ENCODE measurements at places on chromosomes 6 and 20.
A peak's percentile ranks its signal among the peaks of the same experiment; 100 is the strongest.

- DNase-seq, result no peak
Observed at GRCh38 chr6:149234051-149234962, 83.2 kb upstream of the TAB2 start.

DNA sequence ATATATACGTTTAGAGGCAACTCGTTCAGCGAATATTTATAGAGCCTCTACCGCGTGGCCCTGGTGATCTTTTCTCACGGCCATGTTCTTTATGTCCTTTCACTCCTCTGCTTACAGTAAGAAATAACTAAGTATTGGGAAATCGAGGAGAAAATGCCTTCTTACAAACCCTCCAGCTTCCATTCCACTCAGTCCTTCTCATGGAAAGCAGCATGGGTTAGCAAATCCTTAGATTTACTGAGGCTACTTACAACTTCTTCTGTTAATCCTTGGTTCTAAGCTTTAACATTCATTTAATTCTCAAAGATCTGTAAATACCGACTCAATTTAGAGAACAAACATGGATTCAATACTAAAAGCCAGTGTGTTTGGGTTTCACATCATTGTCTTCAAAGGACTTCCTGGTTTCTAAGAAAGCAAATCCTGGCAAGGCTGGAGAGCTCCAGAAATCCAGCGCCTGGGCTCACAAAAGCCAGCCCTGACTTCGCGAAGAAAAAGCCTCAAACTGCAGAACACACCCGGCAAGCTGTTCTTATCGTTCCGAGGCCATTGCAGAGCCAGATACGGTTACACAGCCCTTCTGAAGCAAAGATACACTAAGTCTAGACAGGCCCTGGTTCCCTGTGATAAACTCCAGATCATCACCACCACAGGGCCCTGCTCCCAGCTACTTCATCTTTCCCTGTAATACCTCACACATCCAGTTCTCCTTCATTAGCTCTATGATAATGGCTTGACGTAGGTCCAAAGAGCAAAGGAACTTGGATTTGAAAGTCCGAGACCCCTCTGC, 19.2 kb downstream of the AGPAT4 start:
- no peak for DNase-seq

DNA sequence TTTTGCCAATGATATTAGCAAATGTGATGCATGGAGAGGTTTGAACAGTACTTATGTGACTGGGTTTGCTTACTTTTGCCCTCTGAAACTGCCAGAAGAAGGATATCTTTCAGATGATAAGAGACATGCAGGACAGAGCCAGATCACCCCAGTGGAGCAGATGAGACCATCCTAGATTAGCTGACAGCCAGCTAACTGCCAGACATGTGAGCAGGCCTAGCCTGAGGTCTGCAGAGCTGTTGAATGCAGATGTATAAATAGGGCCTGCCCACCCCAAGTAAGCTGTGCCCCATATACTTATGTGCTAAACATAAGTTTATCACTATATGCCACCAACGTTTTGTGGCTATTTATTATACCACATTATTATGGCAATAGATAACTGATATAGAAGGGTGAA, 5.9 kb downstream of the ZSCAN31 start:
- no peak for DNase-seq

GRCh38 chr6:158665332-158665731, 15.5 kb downstream of the SYTL3 start:
- DNase-seq, result no peak

DNA sequence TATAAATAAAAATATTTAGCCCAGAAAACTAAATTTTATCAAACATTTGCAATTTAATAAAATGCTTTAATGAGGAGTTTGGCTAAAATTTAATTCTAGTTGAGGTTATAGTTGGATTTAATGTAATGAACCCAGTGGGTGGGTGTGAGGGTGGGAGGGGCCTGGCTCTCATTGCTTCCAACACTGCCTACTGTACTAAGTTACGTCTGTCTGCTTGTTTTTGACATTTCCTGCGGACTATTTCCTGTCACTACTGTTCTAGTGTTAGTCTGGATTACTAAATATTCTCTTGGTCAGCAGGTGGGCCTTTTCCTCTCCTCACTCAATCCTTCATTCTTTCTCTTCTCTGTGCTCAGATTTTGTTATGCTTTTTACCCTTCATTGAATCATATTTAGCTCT, 82.5 kb upstream of the MAP3K7 start:
- no peak for DNase-seq

- DNase-seq, result no peak
Observed at GRCh38 chr6:7235712-7236305, 77.2 kb downstream of the SSR1 start.

DNA sequence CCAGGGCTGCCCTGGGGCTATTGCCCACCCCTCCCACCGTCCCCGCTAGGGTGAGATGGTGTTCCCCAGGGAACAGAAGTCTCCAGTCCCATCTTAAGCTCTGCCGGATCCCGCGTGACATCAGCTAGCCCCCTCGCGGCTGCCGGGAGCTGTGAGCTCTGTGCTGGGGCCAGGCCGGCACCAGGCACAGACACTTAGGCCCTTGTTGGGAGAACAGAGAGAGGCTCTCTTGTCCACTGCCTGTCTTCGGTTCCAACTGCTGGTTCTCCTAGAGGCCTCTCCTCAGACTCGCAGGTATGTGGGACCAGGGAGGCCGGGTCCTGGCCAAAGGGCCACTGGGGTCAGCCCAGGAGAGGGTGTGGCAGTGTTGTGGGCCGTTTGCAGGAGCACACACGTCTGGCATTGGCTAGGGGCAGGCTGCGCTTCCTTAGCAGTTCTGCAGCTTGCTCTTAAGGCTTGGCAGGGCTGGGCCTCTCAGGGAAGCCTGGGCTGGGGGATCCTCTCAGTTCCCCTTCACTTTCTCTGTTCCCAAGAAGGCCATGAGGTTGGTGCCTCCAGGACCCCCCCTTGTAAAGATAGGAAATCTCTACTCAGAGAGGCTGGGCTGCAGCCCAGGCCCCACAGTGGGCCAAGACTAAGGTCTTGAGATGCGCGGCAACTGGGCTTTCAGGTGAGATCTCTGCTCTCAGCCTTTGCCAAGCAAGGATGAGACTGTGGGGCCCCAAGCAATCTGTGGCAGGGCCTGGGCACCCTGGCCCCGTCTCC, 6.3 kb downstream of the SGK2 start:
- DNase-seq, result no peak

DNA sequence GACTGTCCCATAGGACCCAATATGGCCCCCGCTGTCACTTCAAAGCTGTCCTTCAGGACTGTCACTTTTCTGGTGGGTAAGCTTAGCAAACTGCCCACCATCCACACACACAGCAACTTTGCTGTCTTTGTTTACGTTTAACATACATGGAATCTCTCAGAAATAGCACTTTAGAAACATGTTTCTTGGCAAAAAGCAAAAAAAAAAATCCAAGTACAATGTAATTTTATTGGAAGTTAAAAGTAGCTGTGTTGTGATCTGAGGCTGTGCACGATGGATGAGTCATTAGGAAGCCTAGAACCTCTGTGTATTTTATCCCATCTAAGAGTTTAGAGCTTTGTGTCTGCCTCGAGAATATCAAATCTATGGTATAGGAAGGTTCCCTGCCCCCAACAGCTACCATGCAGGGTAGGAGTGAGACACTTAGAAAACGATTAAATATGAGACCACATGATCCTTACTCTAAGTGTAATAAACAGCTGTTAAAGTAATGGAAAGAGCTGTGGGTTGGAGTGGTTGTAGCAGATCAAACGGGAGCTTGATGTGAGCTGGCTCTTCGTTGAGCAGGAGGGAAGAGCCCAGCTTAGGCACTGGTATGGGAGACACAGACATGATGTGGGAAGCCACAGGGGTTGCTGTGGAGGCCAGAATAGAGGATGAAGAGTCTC, 119.5 kb downstream of the PLEKHG1 start:
- no peak for DNase-seq

- DNase-seq, result no peak
Observed at GRCh38 chr20:50282592-50283241, 92.1 kb downstream of the CEBPB start.

DNA sequence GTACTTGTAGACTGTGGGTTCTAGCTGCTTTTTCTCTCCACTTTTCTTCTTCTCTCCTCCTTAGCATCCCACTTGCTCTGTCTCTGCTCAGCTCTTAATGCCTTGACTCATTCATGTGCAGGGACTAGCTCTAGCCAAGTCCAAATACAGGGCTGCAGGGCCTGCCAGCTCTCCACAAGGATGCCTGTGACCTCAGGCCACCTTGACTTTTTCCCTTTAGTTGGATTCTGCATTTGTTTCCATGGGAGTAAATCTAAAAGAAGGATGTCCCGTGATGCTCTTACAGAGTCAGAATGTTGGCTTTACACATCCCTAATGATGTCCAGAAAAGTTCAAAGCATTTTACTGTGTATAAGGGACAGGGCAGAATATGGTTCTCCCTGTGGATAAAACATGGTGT, 101.8 kb upstream of the PREP start:
- no peak for DNase-seq

GRCh38 chr6:33705955-33706725, 5.4 kb downstream of the UQCC2 start:
- no peak for DNase-seq

DNA sequence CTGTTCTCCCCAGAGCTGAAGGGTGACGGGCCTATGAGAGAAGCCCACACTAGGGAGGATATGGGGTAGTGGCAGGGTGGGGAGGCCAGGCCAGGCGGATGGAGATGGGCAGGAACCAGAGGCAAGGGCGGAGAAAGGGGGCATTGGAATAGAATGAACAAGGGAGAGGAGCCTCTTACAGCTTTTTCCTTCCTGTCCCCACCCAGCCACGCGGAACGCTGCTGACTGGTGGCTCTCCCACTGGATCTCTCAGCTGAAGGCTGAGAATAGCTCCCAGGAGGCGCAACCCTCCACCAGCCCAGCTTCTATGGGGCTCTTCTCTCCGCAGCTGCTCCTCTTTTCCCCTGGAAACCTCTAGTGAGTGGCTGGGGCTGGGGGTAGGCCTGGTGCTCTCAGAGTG, 10.8 kb downstream of the DLK2 start:
- DNase-seq, result no peak

GRCh38 chr6:116827561-116828240, 1.2 kb downstream of the GPRC6A start:
- DNase-seq, result no peak

DNA sequence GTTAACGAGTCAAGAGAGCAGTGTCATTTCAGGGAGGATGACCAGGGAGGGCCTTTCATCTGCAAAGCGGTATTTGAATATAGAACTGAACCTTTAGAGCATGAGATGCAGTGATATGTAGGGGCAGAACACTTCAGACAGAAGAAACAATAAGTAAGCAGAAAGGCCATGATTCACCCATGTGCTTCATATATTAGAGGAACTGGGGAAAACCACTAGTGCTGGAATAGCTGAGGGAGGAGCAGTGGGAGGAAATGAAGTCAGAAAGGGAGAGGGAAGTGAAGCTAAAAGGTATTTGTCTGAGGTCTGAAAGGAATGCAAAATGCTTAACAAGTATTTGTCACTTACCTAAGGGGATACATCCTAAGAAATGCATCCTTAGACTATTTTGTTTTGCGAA, 391.2 kb downstream of the ADGRB3 start:
- no peak for DNase-seq

- DNase-seq, result no peak
Observed at GRCh38 chr20:22904386-22904785, 130.7 kb upstream of the SSTR4 start.

- no peak for DNase-seq
Observed at GRCh38 chr6:35491558-35492257, 5.2 kb downstream of the TEAD3 start.

DNA sequence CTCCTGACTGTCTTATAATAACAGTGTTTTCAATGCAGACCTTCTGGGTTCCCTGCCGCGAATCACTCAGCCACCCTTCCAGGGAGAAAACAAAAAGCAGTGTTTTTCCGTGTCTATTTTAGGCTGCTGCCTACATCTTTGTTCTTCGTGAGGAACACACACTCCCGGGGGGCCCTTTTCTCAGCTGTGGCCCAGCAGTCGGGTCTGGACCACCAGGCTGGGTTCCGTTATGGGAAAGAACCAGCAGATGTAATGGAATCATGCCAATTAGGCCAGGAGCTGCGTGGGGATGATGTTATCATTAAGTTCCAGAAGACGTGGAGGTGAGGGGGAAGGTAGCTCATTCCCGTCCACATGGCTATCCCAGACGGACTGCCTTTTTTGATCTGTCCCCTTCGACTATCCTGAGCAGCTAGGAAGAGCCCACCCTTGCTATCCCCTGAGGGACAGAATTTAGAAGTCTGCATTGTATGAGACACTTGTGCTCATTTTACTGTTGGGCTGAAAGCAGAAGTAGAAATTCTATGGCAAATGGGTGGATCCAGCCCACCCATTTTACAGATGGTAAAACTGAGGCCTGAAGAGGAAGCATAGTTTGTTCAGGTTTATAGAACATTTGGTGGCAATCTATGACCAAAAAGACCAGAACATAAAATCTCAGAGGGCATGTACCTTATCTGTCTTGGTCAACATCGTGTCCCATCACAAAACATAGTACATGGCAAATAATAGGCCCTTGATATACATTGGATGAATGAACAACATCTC, 54.5 kb downstream of the KCNB1 start:
- no peak for DNase-seq

GRCh38 chr20:40268321-40269075, 420.5 kb downstream of the MAFB start:
- no peak for DNase-seq

DNA sequence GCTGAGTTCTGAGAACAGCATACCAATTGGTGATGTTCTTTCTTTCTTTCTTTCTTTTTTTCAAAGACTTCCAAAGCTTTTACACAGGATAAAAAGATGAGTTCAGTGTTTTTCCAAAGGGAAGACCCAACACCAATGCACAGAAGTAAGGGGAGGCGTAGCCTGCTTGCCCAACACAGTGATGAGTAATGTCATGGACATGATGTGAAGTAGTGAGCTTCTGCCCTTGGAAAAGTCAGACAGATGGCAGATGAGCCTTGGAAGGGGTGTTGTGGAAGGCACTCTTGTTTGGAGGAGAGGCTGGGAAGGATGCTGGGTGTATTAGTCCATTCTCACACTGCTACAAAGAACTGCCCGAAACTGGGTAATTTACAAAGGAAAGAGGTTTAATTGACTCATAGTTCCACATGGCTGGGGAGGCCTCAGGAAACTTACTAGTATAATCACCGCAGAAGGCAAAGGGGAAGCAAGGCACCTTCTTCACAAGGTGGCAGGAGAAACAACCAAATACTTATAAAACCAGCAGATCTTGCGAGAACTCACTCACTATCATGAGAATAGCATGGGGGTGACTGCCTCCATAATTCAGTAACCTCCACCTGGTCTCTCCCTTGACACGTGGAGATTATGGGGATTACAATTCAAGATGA, 12.6 kb downstream of the LRP11 start:
- DNase-seq, result no peak

- peak; percentile 16 for DNase-seq
Observed at GRCh38 chr20:43191946-43192863, 2.5 kb upstream of the PTPRT start.

DNA sequence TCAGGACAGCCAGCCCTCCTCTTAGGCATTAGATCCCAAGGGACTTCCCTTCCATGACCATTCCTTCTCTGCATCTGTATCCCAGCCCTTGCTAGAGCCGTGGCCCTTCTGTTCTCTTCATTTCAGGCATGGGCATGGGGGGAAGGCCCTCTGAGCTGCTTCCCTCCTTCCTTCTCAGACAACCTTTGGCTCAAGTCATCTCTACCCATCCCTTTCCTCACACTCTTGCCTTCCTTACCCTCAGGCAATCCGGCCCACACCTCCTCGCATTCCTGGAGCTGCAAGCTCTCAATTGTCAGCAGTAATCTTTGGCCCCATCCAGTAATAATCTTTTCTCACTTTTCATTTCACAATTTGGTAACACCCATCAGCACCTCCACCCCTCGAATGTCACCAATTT, 426.9 kb upstream of the JARID2 start:
- no peak for DNase-seq

All from HepG2 (cell line).